ENCODE measurements at places on chromosomes 1 and 21. TPM values are rescaled to one million over a fixed set of nuclear protein-coding genes. Genes with fewer than 3 reads are reported as not detected.

The AMY1C gene
- not detected for total RNA-seq

The OR2AJ1 gene
- total RNA-seq, result not detected

The ST6GALNAC5 gene
- total RNA-seq, result 0.23 TPM

- no peak for DNase-seq
These were observed 547.9 kb upstream of the ZP4 start for GRCh38 chr1:238438311-238439270.

GRCh38 chr1:38126970-38127369 is 80.4 kb upstream of the POU3F1 start:
- DNase-seq, result no peak

- DNase-seq, result no peak
These were observed 84.8 kb downstream of the CD58 start for GRCh38 chr1:116485976-116486375.

- no peak for DNase-seq
These were observed 10.1 kb downstream of the TMEM63A start for GRCh38 chr1:225872075-225872430.

GRCh38 chr1:246010386-246010785 is 496.7 kb downstream of the SMYD3 start:
- no peak for DNase-seq

DNA sequence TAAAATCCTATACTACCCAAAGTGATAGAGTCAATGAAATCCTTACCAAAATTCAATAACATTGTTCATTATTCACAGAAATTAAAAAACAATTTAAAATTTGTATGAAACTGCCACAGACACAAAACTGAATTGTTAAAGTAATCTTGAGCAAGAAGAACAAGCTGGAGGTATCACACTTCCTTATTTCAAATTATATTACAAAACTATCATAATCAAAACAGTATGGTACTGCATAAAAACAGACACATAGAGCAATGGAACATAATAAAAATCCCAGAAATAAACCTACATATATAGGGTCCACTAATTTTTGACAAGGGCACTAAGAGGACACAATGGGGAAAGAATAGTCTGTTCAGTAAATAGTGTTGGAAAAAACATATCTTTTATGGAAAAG is 316.2 kb downstream of the PTPRC start:
- DNase-seq, result no peak

DNA sequence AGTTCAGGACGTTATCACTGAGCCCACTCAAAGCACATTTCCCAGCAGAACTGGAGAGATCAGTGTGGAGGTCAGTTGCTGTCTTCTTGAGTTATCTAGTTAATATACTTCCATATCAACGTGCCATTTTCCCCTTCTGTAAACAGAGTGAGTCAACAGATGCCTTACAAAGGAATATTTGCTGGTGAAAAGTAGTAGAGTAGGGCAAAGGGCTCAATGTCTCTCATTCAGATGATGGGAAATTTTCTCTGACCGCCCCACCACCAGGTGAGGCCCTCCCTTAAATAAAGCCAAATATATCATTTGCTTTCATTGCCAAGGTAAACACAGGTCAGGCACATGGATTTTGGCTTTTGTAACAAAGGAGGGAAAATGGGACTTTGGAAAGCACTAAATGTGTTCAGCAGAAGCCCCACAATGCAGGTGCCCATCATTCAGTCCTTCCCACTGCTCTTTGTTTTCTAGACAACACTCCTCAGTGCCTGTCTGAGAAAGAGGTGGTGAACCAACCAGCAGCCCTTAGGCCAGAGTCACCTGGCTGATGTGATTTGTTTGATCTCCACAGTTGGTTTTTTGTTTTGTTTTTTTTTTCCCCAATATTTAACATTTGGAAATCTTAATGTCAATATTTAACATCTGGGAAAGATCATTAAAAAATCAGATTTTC is 40.5 kb upstream of the SAMD13 start:
- DNase-seq, result no peak
